ENCODE measurements at places on chromosomes 2 and 18.

DNA sequence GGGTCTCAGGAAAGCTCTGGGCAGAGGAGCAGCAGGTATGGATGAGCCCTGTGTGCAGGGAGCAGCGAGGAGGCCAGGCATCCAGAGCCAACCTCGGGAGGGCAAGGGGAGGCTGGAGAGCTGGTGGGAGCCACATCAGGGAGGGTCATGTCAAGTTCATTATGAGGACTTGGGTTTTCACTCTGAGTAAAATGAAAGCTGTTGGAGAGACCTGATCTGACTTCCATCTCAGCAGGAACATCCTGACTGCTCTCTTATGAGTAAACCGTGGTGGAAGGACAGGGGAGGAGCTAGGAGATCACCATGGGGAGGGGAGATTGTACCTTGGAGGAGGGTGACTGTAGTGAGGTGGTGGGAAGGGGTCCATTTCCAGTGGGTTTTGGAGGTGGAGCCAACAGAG, 209.8 kb downstream of the LDLRAD4 start:
- DNase-seq, result no peak

DNA sequence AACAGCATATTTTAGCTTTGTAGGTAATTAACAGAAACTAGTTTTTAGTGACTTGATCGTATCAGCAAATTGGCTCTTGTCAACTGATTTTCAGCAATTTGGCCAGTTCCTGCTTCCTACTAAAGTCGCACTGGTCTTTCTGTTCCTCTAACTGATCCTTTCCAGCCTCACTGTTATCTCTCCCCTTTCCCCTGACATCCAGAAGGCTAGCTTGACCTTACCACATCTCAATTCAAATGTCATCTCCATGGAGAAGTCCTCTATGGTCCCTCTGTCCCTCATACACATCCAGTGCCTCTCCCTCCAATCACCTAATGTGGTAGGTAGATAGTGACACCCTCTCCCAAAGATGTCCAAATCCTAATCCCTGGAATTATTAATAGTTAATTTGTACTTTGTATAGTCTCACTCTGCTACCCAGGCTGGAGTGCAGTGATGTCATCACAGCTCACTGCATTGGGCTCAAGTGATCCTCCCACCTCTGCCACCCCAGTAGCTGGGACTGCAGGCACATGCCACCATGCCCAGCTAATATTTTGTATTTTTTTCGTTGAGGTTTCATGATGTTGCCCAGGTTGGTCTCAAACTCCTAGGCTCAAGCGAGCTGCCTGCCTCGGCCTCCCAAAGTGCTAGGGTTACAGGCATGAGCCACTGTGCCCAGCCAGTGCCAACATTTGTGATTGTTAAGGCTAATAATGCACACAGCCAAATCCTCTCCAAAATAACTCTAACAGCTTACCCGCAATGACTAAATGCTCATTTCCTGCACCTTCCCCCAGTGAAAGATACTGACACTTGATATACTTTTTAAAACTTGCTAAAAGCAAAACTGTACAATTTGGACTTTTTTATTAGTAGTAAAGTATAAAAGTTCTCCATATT, 16.9 kb downstream of the PSTPIP2 start:
- no peak for DNase-seq

DNA sequence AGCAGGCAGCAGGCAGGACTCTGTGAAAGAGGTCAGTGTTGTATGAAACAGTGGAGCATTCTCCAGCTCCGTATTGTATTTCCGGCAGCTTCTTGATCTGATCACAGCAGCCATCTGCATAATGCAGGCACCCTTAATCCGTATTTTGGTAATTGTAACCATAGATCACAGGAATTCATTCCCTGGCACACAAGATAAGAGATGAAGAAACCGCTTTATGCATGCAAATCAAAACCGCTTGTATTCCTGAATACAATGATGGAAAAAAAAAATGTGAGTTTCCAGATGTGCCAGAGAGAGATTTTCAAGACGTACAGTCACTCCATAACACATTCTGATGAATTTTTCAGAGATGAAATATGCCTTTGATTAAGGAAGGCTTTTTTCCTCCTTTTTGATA, 221.3 kb downstream of the ACKR3 start:
- DNase-seq, result no peak

DNA sequence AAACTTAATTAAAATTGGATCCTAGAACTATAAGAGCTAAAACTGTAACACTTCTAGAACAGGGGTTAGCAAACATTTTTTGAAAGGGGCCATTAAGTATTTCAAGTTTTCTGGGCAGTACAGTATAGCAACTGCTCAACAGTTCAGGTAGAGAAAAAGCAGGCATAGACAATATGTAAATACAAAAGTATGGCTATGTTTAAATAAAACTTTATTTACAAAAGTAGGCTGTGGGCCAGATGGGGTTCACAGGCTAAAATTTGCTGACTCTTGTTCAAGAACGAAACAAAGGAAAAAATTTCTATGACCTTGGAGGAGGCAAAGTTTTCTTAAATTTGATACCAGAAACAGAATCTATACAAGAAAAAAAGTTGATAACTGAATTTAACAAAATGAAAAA, 114.5 kb downstream of the MEMO1 start:
- DNase-seq, result no peak

DNA sequence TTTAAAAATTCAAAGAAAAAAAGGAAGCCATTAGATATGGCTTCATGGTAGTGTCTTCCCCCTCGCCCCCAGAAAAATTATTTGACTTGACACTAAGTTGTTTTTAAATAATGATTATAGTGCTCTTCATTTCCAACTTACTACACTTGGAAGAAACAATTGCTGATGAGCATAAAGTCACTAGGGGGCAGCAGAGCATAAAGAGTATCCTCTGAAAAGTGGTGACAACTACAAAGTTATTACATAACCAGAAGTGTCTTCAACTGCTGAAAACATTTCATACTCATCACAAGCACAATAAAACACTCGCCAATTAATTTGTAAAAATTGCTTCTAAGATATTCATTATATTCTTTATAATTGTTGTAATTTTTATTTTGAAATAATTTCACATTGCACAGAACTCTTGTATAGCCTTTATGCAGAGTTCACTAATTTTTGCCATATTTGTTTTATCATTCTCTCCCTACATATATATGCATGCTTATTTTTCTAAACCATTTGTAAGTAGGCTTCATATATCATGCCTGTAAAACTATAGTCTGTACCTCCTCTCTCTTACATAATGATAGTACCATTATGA, 54.9 kb downstream of the EXOC6B start:
- DNase-seq, result peak; percentile 26
